ENCODE measurements at places on chromosomes 3 and 15.

DNA sequence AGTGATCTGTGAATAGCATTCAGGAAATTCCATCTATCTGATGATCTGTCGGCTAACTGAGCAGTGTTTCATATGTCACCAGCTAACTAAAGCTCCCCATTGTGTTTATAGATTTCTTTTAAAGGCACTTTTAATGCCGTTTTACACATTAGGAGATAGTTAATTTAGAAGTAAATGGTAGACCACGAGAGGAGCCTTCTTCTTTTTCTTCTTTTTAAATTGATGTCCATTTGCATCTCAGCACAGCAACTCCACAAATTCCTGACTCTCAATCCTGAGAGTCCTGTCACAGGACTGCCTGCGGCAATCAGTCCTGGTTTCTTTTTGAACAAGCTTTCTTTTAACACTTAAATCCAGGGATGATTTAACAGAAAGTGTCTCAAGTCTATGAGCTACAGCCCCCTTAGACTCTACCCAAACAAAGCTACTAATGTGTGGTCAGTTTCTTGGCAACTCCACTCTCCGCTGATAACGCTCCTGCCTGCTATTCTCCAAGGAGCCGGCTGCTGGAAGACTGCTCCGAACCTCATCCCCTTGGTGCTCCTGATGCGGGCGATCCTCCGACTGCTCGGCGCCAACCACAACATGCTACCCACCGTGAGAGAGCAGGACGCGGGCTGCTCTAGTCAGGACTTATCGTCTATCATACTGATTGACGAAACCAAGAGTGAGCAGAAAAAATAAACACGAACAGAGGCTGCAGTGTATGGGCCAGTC, 421.4 kb downstream of the MECOM start:
- DNase-seq: no peak

DNA sequence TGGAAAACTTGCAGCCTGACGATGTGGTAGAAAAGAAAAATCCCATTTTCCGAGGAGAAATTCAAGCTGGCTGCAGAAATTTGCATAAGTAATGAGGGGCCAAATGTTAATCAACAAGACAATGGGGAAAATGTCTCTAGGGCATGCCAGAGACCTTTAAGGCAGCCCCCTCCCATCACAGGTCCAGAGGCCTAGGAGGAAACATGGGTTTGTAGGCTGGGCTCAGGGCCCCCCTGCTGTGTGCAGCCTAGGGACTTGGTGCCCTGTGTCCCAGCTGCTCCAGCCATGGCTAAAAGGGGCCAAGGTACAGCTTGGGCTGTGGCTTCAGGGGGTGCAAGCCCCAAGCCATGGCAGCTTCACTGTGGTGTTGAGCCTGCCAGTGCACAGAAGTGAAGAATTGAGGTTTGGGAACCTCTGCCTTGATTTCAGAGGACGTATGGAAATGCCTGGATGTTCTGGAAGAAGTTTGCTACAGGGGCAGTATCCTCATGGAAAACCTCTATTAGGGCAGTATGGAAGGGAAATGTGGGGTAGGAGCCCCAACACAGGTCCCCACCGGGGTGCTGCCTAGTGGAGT, 75.9 kb upstream of the CADPS start:
- DNase-seq: no peak

DNA sequence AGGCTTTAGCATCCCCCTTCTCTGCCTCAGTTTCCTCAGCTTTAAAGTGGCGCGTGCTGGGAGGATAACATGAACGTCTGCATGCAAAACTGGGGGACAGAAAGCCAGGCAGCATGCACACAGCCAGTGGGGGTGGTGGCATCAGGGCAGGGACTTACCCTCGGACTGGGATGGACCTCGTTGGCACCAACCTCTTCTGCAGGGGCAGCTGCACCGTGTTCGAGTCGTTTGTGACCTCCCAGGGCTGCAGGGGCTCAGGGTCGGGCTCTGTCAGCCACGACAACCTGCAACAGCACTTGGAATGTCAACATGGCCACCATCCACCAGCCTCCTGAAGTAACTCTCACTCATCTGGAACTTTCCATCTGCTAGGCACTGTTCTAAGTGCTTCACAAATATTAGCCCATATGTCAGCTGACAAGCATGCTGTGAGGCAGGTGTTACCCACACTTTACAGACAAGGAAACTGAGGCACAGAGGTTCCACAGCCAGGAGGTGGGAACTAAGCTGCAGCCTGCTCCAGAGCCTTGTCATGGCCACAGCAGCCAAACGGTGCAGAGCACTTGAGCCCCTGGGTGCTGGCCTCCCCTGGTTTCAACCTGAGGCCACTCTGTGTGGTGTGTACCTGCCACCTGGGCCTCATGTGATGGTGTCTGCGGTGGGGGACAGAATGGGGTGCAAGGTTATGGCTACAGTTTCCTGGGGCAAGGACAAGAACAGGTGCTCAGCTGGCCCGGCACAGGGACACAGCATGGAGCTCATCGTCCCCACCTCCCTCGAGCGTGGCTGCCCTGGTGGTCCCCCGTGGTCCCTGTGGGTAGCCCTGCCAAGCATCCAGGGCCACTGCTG, 6.7 kb downstream of the C3orf22 start:
- DNase-seq: no peak

DNA sequence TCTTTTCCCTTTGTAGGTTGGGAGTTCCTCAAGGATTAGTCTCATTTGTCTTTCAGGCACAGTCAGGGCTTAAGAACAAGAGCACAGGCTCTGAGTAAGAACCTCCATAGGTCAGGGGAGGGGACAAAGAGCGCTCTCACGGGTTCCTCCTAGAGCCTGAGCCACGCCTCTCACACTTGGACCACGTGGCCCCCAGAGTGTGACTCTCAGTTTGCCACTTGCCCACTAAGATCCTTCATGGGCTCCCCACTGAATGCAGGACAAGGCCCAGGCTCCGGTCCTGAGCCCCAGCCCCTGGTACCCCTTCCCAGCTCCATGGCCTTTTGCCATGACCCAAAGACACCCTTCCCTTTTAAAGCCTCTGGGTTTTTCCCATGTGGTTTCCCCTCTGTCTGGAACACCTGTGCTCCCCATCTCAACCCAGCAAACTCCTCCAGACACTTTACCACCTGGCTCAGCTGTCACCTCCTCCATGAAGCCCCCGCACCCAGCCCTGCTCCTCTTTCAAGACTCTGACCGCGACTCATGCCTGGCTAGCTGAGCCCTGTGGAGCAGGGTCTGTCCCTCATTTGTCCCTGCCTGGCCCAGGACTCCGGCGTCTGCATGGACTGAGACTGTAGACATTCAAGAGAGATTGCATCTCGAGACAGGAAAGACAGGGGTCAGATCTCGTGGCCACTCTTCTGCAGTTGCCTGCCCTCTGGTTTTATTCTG, 32.7 kb downstream of the IQSEC1 start:
- DNase-seq: no peak

GRCh38 chr15:70533931-70534742, 229.2 kb downstream of the UACA start:
- DNase-seq: no peak

- no peak for DNase-seq
These were observed 15.4 kb upstream of the LHFPL4 start for GRCh38 chr3:9569054-9569453.

DNA sequence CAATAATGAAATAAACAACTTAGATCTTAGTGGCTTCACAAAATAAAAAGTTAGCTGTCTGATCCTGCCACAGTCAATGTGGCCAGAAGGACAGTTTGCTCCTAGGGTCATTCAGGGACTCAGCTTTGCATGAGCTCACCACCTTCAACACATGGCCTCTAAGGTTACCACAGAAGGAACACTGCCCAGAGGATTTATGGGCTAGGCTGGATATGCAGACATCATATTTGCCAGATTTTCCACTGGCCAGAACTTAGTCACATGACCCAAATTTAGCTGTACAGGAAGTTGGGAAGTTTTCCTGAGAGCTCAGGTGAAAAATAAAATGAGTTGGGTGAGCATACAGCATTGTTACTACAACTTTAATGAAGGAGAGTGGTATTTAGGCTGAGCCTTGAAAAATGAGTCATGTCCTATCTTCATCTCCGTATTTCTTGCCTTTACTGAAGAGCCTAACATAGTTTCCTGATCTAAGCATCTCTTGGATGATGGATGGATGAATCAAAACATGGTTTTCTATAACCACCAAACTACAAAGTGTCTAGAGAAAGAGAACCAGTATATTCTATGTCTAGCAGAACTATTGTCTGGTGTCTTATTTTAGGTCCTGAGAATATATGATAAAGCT, 54.9 kb upstream of the TMEM108 start:
- DNase-seq: no peak

GRCh38 chr15:83571820-83572707, 81.9 kb upstream of the ADAMTSL3 start:
- DNase-seq: peak; percentile 8

DNA sequence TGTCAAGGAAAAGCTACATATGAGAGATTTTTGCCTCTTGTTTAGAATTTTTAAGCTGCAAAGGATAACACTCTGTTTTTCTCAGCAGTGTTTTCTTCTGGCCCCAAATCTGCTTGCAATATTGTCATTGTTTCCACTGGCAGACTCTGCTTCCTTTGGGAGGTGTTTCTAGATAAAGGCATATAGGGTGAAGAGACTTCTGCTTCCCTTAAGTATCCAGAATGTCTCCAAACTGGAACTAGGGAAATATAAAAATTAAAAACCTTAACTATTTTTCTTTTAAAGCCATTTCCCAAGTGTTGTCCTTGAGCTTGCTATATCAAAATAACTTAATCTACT, 225.8 kb downstream of the CGGBP1 start:
- DNase-seq: no peak

- DNase-seq: no peak
These were observed 196.8 kb downstream of the XXYLT1 start for GRCh38 chr3:195073866-195074860.

DNA sequence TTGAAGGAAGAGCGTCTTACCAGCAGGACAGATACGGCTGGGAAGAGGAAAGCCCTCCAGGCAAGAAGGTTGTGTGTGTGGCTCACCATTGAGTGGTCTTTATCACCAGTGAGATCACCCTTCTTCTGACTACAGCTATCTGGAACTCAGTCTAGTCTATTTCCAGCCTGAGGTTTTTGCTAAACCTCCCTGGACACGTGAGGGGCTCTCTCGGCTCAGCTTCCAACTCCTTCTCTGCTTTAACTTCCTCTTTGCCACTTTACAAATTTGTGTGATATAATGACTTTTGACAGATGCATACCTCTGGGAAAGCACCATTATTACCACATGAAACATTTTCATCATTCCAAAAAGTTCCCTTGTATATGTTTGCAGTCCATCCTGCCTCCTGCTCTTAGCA, 15.3 kb upstream of the ROPN1 start:
- DNase-seq: no peak

- no peak for DNase-seq
These were observed 27.7 kb downstream of the ACKR4 start for GRCh38 chr3:132624790-132625189.

GRCh38 chr15:36230776-36231175, 348.6 kb upstream of the CDIN1 start:
- no peak for DNase-seq

DNA sequence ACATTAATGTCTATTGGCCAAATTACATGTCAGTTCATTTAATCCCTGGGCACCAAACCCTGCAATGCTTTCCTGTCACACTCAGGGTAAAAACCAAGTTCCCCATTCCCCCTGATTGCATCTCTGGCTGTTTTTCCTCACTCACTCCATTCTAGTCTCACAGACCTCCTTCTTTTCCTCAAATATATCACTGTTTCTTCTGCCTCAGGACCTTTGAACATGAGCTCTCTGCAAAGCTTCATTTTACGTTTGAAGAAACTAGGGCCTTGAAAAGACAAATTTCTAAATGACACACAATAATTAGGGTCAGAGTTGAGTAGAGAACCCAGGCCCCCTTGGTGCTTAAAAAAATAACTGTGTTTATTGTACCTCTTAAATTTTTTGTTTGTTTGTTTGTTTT, 230.6 kb downstream of the THRB start:
- no peak for DNase-seq

DNA sequence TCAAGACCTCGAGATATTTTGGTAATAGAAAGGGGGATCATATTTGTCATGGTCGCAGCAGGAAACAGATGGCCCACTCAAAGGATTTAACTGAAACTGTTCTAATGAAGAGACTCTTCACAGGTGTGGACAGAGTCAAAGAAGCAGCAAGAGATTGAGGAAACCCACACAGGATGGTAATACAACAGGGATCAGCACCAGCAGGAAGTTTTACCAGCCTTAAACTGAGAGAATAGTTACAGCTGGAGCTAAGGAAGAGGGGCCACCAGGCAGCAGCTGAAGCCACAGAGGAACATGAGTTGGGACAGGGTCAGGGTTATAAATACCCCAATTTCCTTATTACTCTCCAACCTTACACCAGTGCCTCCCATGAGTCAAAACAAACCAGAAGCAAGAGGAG, 131.8 kb upstream of the UBE2E2 start:
- no peak for DNase-seq

DNA sequence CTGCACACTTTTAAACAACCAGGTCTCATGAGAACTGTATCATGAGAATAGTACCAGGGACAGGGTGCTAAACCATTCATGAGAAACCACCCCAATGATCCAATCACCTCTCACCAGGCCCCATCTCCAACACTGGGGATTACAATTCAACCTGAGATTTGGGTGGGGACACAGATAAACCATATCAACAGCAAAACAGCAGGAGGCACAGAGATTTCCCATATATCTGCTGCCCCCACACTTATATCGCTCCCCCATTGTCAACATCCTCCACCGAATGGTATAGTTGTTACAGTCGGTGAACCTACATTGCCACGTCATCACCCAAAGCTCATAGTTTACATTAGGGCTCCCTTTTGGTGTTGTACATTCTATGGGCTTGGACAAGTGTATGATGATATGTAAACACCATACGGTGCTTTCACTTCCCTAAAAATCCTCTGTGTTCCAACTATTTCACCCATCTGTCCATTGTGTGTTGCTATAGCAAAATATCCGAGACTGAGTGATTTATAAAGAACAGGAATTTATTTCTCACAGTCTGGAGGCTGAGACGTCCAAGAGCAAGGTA, 224.8 kb downstream of the FAM43A start:
- no peak for DNase-seq

DNA sequence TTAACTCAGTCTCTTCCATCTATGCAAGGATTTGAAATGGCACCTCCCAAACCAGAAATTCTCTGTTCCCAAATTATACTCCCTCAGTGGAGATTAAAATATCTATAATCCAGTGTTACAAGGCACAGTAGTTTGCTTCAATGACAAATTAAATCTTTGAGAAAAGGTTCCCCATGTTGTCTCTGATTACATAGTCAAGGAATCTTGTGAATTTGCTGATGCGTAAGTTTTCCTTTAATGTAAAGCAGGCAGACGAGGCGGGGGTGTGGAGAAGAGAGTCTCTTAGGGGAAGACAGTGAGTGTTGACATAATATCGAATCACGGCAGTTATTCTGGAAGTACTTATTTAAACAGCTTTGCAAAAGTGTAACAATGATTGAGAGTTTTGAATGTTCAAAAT, 236.4 kb upstream of the RARB start:
- no peak for DNase-seq

- DNase-seq: no peak
These were observed 63.1 kb downstream of the FOXP1 start for GRCh38 chr3:71520161-71521020.

DNA sequence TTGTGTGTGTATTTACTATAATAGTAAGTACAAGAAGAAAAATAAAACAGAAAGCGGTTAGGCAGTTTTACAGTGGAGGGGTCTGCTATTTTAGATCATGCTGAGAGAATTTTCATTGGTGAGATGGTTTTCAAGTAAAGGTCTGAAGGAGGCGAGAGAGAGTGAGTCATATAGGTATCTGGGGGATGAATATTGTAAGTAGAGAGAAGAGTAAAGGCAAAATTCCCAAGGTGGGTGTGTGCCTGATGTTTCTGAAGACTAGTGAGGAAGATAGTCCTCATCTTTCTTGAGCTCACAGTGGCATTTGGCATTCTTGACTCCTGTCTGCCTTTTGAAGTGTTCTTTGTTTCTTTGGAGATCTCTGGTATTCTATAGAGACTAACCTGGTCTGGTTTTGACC, 38.6 kb downstream of the CRYBG3 start:
- no peak for DNase-seq
